ENCODE measurements at places on chromosomes 7 and 10. TPM values are rescaled to one million over a fixed set of nuclear protein-coding genes. Genes with fewer than 3 reads are reported as not detected.
A peak's percentile ranks its signal among the peaks of the same experiment; 100 is the strongest.

Gene ZMIZ1
- 38.7 TPM for total RNA-seq

Gene ZNF117
- total RNA-seq: 47.3 TPM

GRCh38 chr10:14604181-14605142, 170.2 kb downstream of the FAM107B start:
- DNase-seq: peak; percentile 59

- DNase-seq: no peak
Measured at GRCh38 chr7:116653646-116654045, 18.4 kb upstream of the MET start.

GRCh38 chr7:71325151-71325550, 193.2 kb downstream of the GALNT17 start:
- no peak for DNase-seq

GRCh38 chr7:104891949-104892348, 122.1 kb upstream of the KMT2E start:
- no peak for DNase-seq

GRCh38 chr7:70701477-70701876, 430.5 kb upstream of the GALNT17 start:
- no peak for DNase-seq

All from omental fat pad (tissue), 4 donors.